Stimulated activated CD8-positive, alpha-beta memory T cell treated with anti-CD3 and anti-CD28 coated beads, Interleukin-2, amount 100 ng/mL, for 1 hour (primary cell): ENCODE measurements at places on chromosomes 6 and 20.
A peak's percentile ranks its signal among the peaks of the same experiment; 100 is the strongest.

DNA sequence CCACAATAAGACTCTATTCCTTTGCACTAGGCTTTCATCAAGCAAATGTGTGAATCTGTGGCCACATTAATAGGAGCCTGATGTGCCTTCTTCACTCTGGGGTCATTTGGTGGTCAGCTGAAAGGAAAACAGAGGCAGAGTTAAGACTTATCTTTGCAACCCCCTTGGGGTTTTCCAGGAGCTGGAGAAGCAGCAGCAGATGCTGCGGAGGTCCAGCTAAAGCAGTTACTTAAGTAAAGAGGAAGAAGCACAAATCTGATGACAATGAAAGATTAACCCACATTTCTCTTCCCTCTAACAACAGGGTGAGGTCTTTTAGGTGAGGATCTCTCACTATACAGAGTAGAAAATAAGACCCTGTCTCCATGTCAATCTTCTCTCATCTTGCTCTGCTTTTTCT is 45.4 kb upstream of the QKI start:
- no peak for DNase-seq

GRCh38 chr6:143940011-143940597 is 68.0 kb downstream of the PLAGL1 start:
- peak; percentile 21 for DNase-seq

DNA sequence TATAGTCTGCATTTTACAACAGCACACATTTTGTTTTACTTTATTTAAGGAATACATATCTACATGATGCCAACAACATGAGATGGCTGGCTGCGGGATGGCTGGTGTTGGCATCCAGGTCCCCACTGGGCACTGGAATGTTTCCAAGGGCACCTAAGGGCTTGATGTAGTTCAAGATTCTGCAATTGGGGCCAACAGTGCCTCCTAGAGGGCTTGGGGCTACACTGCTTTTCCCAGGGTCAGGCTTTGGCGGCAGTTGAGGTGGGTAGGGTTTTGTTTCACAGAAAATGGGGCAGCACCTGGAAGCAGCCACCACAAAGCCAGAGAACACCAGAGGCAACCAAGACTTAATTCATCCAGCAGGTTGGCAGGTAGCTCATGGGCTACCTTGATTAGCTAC is 202.2 kb upstream of the PRND start:
- no peak for DNase-seq

GRCh38 chr20:20138301-20139064 is 86.2 kb downstream of the CFAP61 start:
- DNase-seq = no peak

- DNase-seq = no peak
Observed at GRCh38 chr20:37314617-37315016, 25.2 kb downstream of the MANBAL start.

DNA sequence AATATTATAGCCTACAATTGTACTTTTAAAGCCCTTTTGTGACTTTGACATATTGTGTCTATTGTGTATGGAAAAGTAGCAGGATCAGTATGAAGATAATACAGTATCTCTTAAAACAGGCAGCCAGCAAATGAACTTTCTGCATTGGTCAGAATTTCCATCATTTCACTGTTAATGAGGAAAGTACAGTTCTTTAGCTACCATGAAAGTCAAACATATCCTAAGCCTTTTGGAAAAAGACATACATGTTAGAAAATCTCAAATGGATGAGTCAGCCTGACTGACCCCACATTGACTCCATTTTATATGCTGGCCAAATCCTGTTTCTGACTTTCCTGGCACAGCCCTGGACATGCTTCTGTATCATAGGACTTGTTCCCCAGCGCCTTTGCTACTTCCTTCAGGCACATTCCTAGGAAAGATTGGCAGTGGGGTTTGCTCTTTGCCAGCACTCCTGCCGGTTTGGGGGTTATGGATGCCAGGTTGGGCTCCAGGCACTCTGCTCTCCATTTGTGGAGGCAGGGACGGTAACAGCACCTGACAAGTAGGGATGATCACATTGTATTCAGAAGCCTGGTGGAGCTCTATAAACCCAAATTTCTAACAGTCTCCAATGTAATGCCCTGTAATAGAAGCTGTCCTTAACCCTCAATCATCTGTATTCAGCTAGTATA is 43.7 kb downstream of the TOP1 start:
- no peak for DNase-seq

GRCh38 chr6:128600397-128600951 is 80.1 kb upstream of the PTPRK start:
- no peak for DNase-seq

DNA sequence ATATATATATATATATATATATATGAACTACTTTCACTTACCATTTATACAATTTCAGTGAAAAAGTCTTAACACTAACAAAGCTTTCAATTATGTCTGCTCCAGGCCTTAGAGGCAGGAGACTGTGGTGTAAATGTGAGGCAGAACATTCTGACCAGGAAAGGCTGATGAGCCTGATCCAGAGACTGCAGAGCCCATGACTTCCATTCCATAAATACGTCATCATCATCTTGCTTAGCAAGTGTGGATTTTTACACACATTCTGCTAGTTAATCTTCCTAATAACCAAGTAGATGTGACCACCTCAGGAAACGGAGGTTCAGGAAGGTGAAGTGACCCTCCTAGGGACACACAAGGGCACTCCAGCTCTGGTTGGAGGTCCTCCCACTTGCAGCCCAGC is 14.9 kb downstream of the TRERF1 start:
- no peak for DNase-seq

- no peak for DNase-seq
Observed at GRCh38 chr6:6678811-6679210, 90.3 kb downstream of the LY86 start.

DNA sequence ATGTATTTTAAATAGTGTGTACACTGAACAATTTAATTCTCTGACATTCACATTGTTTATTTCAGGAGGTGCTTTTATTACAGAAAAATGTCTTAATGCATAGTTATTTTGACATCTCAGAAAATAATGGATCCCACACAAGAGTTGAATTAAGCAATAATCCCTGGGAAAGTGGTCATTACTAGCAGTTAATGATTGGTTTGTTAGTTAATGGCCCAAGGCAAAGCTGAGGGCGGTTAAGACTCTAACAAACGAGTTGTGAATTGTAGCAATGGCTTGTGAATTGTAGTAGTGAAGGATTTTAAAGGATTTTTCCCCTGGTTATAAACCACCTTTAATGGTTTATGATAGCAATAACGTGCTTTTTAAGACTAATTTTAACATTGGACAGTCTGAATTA is 1316.0 kb upstream of the GJE1 start:
- DNase-seq = no peak

DNA sequence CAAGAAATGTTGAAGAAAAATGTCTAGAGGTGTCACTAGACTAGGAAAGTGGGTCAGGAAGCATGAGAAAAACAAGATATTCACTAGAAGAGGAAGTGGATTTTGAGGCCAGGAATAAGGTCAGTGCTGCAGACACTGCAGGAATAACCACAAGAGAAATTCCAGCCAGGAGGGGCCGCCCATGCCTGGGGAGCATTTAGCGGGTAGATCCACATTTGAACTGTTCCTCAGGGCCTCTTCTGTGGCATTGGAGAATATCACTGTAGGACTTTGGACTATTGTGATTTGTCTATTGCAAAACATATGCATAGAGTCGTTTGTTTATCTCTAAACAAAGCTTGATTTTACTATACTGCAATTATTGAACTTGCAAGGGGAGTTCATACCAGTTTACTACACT is 49.6 kb upstream of the CCDC28A start:
- no peak for DNase-seq

GRCh38 chr20:33423141-33423834 is 20.3 kb downstream of the SNTA1 start:
- no peak for DNase-seq

- no peak for DNase-seq
Observed at GRCh38 chr20:16828666-16829305, 80.6 kb downstream of the OTOR start.

- DNase-seq = no peak
Observed at GRCh38 chr20:64261138-64261537, 5.6 kb downstream of the PCMTD2 start.

DNA sequence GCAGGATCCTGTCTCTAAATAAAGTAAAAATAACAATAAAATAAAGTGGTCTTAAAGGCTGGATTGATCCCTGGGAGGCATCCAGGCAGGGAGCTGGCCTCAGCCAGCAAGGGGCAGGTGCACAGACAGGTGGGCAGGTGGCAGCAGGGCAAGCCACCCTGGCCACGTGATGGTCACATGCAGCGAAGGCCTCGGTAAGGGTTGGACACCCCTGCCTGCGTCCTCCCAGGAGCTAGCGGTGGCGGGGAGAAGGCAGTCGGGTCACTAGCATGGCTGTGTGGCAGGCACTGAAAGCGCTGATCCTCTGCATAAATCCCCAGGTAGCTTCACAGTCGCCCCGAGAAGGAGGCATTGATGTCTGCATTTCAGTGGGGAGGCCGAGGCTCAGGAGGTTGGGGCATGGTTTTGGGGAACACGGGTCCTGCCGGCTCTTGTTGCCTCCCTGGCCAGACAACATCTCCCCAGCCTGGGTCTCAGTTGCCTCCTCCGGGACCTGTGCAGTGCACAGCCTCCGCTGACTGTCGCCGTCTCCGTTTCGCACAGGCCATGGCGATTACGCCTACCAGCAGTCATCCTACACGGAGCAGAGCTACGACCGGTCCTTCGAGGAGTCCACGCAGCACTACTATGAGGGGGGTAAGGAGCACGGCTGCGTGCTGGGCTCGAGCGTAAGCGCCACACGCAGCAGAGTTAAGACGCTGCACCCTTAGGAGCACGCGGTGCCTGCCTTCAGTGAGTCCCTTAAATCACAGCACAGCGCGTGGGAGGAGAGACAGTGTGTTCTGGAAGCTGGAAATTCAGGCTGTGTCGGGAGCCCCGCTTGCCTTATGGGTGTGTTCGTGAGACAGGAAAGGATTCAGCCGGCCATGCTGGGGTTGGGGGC is 17.7 kb upstream of the MTG2 start:
- DNase-seq = no peak

GRCh38 chr20:23331450-23332350 is 18.9 kb upstream of the NXT1 start:
- DNase-seq = no peak

DNA sequence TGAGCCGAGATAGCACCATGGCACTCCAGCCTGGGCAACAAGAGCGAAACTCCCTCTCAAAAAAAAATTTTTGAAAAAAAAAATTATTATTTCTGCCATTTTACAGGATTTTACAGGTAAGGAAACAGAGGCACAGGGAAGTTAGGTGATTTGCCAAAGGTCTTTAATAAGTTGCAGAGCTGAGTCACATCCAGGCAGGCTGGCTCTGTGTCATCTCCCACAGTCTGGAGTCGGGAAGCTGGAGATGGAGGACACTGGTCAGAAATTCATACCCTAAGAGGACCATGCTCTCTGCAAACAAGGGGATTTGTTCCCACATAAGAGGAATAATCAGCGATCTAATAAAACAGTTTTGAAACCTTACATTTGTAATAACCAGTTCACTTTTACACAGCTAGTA is 24.1 kb downstream of the HECA start:
- DNase-seq = no peak

DNA sequence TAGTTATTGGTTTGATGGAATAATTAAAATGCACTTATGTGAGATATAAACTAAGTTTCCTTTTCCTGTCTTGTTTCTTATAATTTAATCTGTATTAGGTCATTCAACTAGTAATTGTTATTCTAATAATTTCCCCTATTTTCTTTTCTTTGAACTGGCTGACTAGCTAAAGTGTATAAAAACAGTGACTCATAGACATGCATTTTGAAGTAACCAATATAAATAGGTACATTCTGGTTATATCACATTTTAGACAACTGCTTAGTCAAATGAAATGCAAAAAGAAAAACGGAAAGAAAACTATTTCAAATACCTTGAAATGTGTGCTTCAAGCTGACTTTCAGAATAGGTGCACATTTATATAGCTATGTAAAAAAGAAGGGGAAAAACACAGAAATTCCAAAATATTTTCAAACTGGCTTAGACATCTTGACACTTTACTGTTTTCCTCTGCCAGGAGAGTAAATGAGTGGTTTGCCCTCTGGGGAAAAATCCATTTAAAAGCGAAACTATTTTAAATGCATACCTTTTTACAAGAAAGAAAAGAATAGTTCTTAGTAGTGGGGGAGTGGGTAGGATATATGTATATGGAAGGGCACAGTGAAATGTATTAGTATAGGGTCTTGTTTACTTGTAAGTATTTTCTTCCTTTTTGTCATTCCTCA is 28.3 kb downstream of the KCNQ5 start:
- no peak for DNase-seq

- no peak for DNase-seq
Observed at GRCh38 chr6:170367241-170367640, 60.7 kb downstream of the FAM120B start.

DNA sequence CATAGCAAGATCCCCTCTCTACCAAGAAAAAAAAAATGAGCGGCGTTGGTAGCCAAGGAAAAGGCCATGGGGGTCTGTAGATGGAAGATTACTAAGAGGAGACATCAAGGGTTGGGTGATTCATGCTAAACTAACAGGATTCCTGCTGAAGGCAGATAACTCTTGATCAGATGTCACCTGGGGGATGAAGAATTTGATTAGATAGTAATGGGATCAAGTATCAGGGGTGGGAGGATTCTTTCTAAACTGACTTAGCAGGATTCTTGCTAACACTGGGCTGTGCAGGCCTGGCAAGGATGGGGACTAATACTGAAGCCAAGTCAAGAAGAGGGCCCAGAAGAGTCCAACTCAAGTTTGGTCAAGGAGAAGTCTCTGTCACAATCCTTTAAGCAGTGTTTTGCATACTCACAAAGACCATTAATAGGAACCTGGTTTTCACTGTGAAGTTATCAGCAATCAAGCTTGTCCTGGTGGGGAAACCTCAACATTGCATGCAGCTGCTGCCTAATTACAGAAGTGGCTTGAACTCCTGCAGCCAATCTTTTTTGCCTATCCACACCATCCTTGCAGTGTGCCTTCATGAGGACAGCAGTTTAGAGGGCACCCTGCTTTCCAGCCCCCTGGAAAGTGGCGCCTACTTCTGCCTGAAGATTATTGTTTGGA is 61.3 kb downstream of the ANKRD6 start:
- no peak for DNase-seq

DNA sequence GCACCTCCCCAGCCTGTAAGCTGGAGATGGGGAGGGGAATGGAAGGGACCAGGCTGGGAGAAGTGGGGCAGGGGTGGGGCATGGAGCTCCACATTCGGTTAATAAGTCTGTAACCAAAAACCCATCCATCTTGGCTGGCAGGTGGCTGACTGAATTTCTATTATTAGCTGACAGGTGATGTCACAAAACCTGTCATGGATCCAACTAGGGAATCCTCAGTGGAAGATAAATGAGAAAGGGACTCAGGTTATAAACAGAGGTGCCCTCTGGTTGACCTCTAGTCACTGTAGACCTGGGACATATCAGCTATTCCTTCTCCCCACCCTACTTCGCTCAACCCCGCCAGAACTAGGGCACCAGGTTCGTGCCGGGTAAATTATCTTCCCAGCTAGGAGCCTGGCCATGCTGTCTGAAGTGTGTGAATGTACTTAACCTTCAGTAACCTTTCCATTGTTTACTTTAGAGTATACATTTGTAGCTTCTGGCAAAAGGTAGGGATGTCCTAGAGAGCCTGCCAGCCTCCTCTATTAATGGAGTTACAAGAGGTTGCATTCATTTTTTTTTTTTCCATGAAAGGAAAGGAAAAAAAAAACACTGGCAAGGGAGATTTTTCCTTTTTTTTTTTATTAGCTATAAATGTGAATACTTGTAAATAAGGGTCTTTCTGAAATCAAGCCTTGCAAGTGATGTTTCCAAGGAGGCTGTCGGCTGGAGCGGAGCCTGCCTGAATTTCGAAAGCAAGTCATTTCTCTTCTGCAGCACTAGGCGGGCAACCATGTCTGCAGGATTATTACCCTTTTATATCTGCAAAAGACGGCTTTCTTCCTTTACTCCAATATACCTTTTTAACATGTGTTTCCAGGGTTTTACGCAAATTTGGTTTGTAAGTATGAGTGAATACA is 135.9 kb downstream of the TMEM242 start:
- no peak for DNase-seq

- DNase-seq = no peak
Observed at GRCh38 chr20:36974660-36975059, 23.2 kb upstream of the SAMHD1 start.
